ENCODE measurements at places on chromosomes 5 and 9.

DNA sequence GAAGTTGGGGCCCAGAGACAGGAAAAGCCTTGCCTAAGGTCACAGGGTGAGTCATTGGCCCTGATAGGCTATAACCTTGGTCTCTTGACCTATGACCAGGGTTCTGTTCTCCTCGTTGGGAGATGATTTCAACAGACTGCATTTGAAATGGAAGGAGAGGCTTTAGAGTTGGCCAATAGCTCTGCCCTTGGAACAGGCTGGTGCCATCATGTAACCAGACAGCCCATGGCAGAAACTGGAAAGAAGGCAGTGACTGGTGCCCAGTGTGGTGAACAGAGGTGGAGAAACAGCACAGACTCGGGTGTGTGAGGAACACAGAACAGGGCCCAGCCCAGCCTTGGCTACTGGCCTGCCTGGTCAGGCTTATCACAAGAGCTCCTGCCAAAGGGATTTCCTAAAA lies 109.8 kb upstream of the SLC25A48 start:
- no peak for DNase-seq

DNA sequence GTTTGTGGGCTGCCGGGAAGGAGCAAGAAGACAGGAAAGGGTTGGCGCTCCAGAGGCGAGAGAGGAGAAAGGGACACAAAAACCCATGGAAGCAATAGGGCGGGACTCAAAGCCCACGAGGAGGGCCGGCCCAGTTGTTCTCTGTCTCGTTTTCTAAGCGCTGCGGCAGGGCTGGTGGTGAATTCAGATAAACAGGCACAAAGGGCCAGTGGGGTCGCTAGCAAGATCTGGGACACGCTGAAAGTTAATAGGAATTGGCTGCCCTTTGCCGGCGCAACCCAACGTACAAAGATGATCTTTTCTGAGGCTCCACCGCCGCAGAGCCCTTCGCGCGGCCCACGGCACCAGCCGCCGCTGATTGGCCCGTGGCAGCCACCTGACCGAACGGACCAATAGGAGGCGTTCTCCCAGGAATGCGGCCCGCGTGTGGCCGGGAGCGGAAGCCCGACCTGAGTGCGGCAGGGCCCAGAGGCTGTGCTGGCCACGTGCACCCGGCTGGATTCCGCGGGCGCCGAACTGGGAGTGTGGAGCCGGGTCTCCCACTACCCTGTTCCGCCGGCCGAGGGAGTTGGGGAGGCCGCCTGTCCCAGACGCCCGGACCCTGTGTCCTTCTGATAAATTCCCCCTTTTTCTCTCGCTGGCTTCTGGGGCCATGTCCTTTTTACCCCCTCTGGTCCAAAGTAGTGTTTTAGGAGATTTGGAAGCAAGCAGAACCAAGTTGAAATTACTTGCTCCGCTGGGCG lies 16.8 kb upstream of the NSD1 start:
- DNase-seq, result no peak

DNA sequence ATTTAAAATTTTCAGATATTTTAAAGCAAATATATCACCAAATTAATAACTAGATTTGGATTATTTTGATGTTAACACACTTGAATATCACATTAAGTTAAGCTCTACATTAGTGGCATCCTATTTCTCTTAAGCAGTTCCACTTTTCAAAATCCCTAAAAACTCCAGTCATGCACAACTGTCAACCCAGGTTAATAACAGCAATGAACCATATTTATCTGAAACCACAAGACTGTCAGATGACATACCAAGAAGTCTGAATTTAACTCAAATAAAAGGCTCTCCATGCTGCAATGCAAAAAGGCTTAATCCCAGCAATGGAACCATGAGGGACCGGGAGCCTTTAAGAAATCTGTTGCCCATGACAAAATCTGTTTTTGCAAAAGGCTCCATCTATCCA lies 27.5 kb downstream of the FNIP1 start:
- no peak for DNase-seq

GRCh38 chr9:12773562-12773961 lies 1.3 kb upstream of the LURAP1L start:
- no peak for DNase-seq

GRCh38 chr5:123012321-123012720 lies 24.2 kb downstream of the PPIC start:
- DNase-seq, result no peak

DNA sequence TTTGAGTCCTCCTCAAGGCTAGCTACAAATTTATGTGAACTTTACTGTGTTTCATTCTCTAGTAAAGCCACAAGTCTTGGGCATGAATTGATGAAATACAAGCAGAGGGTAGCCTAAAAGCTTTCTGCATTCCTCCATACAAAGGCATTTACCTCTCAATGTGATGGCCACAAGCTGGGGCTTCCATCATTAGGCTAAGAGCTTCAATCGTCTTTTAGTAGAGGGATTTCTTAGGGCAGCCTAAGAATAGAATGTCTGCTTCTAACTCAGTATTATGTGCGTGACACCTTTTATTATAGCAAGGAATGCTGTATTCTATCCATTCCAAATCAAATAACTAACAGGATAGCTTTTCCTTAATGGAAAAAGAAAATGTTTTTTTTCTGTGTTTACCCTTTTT lies 3.7 kb downstream of the PLAC8L1 start:
- no peak for DNase-seq

DNA sequence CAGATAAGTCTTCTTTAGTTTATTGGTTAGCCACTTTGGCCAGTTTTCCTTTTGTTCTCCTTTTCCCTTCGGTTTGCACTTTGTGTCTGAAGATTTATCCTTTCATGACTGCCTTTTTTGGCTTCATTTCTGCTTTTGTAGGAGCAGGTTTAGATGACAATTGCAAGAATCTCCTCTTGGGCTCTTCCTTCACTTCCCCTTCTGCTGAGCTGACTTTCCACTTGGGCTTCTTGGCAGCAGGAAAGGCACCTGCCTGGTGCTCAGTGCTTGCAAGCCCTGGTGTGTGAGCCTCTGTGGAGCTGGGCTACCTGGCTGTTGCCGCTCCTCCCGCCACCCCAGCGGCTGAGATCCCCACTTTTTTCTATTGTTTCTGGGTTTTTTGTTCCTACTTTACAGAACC lies 7.3 kb downstream of the CCDC112 start:
- no peak for DNase-seq

- DNase-seq, result no peak
Measured at GRCh38 chr5:73818357-73818756, 192.4 kb downstream of the ARHGEF28 start.

- DNase-seq, result no peak
Measured at GRCh38 chr5:147567917-147568598, 58.2 kb upstream of the DPYSL3 start.
